Regular cardiac myocyte (primary cell): ENCODE measurements at places on chromosomes 1 and 21. TPM values are rescaled to one million over a fixed set of nuclear protein-coding genes. Genes with fewer than 3 reads are reported as not detected.

RNF187 gene
- total RNA-seq = 38.7 and 50.7 TPM in 2 replicates

TRIM46 gene
- 1.5 and 2.5 TPM in 2 replicates for total RNA-seq

SIM2 gene
- 0.19 and 5.4 TPM in 2 replicates for total RNA-seq

SYF2 gene
- total RNA-seq = 32.4 and 52.1 TPM in 2 replicates

PLEKHA6 gene
- total RNA-seq = under 0.01 TPM in 2 replicates

TTC22 gene
- not detected in 2 replicates for total RNA-seq

CCDC185 gene
- total RNA-seq = under 0.01 TPM in 1 of 2 replicates, not detected in the other
